Breast epithelium (tissue), 4 donors: ENCODE measurements at places on chromosomes 16 and 17. TPM values are rescaled to one million over a fixed set of nuclear protein-coding genes. Genes with fewer than 3 reads are reported as not detected.

KDM6B gene
- total RNA-seq, result 6.4 TPM

MYH2 gene
- not detected for total RNA-seq

CASKIN2 gene
- 14.6 TPM for total RNA-seq

KRTAP9-8 gene
- total RNA-seq, result not detected

FNDC8 gene
- not detected for total RNA-seq

ZNF768 gene
- total RNA-seq, result 23.3 TPM

TAC4 gene
- total RNA-seq, result not detected

LRRC37A gene
- 1.4 TPM for total RNA-seq

MT1F gene
- 34.0 TPM for total RNA-seq

DNA sequence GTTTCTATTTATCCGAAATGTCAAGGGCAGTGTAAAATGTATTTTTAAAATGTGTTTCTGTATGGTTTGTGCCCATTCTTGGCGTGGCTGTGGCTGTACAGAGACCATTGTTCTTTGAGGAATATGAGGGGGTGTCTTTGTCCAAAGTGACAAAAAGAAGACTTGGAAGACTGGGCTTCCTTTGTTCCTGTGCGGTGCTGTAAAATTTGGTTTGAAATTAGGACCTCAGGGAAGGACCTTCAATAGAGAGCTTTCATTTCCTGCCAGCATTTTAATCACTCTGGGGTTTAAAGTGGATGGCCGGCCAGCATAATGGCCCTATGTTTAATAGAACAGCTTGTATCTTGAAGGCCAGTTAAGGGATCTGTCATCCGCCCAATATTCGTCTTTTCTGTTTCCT is 190.1 kb upstream of the TBX2 start:
- no peak for DNase-seq

GRCh38 chr16:189604-190186 is 9.4 kb downstream of the HBQ1 start:
- DNase-seq, result no peak

DNA sequence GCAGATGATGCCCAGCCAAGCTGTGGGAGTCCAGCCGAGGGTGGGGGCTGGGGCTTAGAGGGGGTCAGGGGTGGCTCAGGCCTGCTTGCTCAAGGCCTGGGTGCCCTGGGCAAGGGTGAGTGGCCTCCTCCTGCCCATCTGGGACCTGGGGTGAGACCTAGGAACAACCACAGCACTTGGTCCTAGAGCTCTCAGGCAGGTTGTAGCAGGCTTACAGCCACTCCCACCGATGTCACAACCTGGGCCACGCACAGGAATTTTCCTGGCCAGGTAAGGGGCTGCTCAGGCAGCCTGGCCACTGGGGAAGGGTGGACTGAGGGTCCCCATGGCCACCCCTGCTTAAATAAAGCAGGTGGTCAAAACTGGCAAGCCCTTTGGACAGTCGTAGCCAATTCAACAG is 6.3 kb upstream of the SREBF1 start:
- DNase-seq, result no peak

GRCh38 chr16:80002261-80002660 is 401.7 kb upstream of the MAF start:
- DNase-seq, result no peak

- DNase-seq, result no peak
These were observed 236.0 kb upstream of the IRX5 start for GRCh38 chr16:54694651-54695050.

DNA sequence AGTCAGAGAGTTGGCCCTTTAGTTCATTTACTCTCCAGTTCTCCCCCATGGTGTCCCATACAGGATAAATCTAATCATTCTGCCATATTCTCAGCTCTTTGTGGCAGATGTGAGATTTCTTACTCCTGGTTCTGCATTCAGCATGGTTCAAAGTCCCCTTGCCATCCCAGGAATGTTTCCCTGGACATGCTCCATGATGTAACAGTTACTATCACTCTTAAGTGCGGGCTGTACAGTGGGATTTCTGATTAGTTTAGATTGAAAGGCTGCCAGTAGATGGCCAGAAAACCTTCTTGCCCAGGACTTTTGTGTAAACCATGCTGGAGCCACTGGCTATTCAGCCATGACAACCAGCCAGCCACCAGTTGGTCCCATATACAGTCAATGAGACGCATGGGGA is 10.4 kb downstream of the KRT37 start:
- no peak for DNase-seq

GRCh38 chr17:1611715-1612114 is 16.9 kb downstream of the SLC43A2 start:
- DNase-seq, result no peak

DNA sequence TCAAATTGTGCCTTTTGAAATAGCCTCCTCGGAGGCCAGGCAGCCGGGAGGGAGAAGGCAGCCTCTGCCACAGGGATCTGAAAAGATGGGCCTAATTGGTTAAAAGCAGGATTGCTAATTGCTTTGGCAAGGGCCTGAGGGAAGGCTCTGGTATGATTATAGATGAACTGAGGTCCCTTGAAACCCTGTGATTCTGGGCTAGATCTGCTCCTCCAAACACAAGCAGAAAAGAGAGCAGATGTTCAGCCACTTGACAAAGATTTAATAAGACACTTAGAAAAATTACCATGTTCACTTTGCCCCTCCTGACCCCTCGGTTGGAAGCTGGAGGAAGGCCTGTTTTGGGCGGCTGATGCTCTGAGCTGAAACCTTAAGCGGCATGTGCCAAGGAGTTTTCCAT is 209.5 kb upstream of the MPHOSPH6 start:
- DNase-seq, result no peak

GRCh38 chr17:37197336-37197735 is 178.4 kb upstream of the C17orf78 start:
- DNase-seq, result no peak

DNA sequence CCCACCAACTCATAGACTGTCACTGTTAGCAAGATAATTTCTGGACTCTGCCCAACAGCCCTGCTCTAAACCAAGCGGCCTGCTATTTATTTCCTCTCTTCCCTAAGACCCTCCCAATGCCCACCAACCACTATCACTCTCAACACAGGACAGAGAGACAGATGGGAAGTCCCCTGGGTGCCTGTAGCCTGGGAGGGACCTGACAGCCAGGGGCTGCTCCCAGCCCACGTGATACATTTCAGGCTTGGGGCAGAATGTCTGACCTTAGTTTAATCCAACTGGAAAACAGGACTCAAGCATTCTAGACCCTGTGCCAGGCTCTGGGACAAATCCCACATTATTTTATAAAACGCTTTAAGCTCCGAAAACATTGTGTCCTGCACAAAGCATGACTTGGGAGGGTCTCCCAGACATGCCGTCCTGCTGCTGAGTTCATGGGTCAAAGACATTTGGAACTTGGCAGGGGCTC is 23.6 kb downstream of the XYLT1 start:
- no peak for DNase-seq

DNA sequence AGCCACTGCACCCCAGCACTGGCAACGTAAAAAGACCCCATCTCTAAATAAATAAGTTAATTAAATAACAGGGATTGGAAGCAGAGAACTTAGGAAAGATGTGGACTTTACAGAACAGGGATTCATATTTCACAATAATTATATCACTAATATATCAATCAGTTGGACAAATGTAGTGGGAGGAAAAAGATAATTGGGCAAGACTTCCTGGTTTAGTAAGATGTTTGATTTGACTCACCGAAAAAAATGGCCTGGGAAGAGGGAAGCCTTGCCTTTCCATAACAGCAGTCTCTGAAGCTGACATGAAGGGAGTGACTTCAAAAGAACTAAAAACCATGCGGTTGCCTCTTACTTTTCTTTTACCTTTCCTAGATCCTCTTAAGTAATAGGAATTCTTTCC is 15.2 kb upstream of the C17orf78 start:
- no peak for DNase-seq

- no peak for DNase-seq
These were observed 43.0 kb downstream of the TRARG1 start for GRCh38 chr17:1322480-1322879.

- DNase-seq, result peak; percentile 79
These were observed 31.5 kb upstream of the B4GALNT2 start for GRCh38 chr17:49101054-49101534.

DNA sequence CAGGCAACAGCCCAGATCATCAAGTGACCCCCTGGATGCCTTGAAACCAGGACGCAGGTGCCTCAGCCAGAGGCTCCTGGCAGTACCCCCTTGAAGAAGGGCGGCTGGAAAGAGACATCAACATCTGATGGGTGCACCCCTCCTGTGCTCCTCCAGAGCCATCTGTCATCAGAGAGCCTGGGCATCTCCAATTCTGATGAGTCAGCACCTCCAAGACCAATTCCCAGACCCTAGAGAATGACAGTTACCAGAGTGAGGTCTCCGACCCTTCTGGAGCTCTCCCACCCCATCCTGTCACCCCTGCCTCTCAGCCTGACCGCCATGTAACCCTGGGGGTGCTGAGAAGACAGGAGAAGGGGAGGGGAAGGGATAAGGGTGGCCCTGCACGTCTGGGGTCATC is 433.7 kb downstream of the SOX9 start:
- DNase-seq, result no peak

DNA sequence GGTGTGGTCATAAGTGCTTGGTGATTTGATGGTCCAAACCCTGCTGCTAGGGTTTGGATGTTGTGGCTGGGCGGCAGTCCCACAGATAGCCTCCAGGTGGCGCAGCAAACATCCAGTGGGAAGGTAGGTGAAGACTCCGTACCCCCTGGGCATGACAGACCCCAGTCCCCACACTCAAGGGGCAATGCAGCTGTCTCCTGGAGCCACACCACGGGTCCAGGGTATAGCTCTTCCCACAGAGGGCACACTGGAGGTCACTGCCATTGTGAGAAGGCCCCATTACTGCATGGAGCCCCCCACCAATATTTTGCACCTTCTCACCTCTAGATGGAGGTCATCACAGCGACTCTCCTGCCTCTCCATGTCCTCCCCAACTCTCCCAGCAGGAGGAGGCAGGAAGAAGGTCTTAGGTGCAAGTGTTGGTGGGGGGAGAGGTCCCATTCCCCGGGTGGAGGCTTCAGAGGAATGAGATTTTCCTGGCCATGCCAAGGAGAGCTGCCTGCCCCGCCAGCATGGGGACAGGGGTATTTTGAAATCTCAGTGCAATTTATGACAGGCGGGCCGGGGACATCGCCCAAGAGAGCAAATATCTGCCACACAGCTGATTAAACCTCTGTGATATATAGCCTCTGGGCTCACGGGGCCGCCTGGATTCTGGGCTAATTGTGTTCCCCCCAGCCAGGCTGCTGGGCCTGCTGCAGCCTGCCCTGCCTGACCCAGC is 17.1 kb upstream of the C17orf113 start:
- peak; percentile 30 for DNase-seq

- DNase-seq, result no peak
These were observed 108.1 kb downstream of the AXIN2 start for GRCh38 chr17:65453204-65453931.

- DNase-seq, result no peak
These were observed 40.5 kb downstream of the BEAN1 start for GRCh38 chr16:66467611-66468010.

DNA sequence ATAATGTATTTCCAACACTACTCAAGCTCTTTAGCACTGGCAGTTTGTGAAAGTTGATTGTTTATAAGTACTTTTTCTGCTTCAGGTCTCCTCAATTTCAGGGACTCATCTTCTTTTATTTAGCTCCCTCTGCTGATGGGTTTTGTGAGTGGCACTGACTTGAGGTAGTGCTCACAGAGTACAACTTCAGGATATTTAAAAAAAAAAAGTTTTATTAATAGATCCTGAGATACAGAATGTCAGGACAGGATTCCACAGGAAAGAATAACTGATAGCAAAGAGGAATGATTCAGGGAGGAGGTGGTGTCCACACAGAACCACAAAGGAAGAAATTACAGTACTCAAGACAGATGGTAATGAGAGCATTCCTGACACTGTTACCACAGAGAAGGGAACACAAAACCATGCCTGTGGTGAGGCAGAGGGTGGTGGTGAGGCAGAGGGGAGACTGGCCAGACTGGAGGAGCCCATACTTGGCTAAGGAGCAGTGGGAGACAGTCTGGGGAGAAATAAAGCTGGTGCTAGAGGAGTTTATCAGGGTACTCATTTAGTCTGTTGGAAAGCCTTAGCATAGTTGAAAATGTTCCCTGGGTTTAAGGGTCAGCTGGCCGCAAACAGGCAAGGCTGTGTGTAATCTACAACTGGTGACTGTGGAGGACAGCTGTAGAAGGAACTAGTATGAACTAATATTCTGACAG is 63.7 kb downstream of the SPAG9 start:
- no peak for DNase-seq

- no peak for DNase-seq
These were observed 96.2 kb downstream of the BANP start for GRCh38 chr16:88047462-88047861.

- no peak for DNase-seq
These were observed 76.2 kb downstream of the RBFOX1 start for GRCh38 chr16:7408700-7409365.

DNA sequence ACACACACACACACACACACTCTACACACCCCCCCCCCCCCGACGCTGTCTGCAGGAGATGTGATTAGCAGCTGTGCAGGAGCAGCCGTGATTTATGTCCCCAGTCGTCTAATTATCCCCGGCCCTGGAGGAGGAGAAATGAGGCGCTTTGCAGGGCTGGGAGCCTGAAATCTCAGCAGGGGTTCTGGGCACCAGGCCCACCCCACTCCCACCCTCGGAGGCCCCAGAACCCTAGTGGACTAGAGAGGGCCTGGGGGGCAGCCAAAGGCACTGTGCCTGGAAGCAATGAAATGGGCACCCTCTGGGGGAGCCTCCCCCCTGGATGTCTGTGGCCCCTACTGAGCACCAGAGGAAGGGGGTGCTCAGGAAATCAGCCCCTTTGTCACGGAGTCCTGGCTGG is 134.2 kb upstream of the CIBAR2 start:
- no peak for DNase-seq
